EL (cell line): ENCODE measurements at places on chromosomes 5 and 9.

DNA sequence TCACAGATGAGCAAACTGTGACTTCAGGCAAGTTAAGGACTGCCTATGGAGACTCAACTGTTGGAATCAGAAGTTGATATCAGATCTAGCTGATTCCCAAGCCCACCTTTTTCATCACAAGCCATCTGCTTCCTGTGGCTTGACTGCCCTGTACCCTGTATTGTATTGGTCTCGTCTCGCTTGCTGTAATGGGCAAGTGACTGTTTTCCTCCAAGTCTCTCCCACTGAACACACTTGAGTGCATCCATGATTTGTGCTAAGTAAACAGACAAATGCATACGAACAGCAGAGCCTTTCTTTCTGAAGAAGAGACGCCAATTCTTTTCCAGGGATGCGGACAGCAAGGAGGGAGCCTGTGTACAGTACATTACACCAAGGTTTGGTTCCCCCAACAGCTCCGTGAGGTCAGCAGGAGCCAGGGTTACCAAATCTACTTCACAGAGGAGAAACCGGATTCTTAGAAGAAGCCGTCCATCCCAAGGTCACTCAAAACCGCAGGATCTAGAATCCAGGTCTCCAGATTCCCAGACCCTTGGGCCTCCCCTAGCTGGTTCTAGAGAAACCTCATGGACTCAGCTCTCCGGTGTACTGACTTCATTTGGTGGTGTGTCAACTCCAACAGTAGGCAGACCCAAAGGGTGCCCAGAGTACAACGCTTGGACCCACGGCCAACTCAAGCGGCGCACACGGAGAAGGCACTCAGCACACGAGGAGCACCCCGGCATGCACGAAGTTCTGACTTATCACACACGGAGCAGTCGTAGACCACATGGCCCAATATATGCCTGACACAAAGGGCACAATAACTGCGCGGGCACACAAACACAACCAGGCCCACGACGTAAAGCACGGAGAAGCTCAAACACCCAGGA is 1.1 kb downstream of the BAG1 start:
- peak; percentile 44 for DNase-seq

GRCh38 chr5:73793911-73794310 is 167.9 kb downstream of the ARHGEF28 start:
- DNase-seq, result peak; percentile 52

DNA sequence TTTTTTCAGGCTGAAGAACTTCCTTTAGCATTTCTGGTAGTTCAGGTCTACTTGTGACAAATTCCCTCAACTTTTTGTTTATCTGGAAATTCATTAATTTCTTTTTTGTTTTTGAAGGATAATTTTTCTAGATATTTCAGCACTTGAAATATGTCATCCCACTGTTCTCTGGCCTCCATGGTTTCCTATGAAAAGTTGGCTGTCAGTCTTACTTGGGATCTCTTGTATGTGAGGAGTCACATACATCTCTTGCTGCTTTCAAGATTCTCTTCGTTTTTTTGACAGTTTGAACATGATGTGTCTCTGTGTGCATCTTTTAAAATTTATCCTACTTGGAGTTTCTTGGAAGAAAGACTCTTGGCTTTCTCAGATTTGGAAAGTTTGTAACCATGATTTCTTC is 79.5 kb downstream of the RIC1 start:
- no peak for DNase-seq

- peak; percentile 8 for DNase-seq
These were observed 30.4 kb downstream of the CAMK4 start for GRCh38 chr5:111254613-111255012.

DNA sequence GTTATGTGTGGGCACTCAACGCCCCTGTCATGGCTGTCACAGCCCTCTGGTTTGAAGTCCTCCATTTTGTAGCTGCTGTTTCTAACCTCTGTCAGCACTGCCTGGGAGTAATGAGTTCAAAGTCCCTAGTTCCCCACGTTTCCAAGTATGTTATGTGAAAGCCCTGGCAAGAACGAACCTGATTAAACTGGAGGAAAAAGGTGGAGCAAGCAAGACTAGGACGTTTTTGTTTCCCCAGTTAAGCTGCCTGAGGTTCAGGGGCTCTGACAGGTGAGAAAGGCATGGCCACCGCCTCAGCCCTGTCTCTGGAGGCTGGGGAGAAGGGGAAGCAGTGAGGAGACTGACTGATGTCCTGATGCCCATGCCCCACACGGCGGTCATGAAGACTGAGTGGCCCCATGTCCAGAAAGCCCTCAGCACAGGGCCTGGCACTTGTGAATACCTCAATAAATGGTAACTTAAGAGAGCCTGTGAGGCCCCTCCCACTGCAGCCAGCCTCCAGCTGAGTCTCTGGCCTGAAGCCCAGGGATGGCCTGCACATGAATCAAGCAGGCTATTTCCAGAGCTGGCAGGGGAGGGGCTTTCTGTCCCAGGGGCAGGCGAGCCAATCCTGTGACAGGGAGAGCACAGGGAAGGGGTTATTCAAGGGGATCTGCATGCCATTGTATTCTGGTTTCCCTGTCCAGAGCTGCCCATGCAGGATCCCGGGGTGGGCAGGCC is 61.8 kb downstream of the PFDN1 start:
- DNase-seq, result peak; percentile 94

GRCh38 chr9:8673830-8674229 is 874.3 kb upstream of the DMAC1 start:
- no peak for DNase-seq

GRCh38 chr9:115400796-115401195 is 282.8 kb upstream of the TNC start:
- DNase-seq, result peak; percentile 80
